ENCODE measurements at places on chromosomes 6 and 20. TPM values are rescaled to one million over a fixed set of nuclear protein-coding genes. Genes with fewer than 3 reads are reported as not detected.

ARMH2 gene
- not detected for total RNA-seq

MOG gene
- total RNA-seq: not detected

TGM3 gene
- total RNA-seq: not detected

GRCh38 chr20:45890077-45890984 is 677 bp downstream of the NEURL2 start:
- DNase-seq: no peak

DNA sequence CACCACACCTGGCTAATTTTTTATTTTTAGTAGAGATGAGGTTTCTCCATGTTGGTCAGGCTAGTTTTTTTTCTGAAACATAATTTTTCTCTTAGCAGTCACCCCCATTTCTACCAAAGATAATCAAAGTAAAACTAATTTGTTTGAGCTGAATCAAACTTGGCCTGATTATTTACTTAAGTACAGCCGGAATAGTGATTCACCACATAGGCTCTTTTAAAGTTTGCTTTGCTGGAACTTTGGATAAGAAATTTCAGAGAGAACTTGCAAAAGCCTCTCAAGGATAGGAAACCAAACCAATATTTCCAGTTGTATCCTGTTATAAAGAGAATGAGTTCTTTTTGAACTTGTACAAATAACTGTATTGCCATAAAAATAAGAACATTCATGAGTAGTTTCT is 105.0 kb upstream of the SYNCRIP start:
- no peak for DNase-seq

GRCh38 chr6:158783851-158784250 is 35.3 kb downstream of the EZR start:
- DNase-seq: no peak

COX4I2 gene
- not detected for total RNA-seq

BLTP3A gene
- total RNA-seq: 19.2 TPM

RBM24 gene
- total RNA-seq: 4.2 TPM
